ENCODE measurements at places on chromosomes 5 and 9.

DNA sequence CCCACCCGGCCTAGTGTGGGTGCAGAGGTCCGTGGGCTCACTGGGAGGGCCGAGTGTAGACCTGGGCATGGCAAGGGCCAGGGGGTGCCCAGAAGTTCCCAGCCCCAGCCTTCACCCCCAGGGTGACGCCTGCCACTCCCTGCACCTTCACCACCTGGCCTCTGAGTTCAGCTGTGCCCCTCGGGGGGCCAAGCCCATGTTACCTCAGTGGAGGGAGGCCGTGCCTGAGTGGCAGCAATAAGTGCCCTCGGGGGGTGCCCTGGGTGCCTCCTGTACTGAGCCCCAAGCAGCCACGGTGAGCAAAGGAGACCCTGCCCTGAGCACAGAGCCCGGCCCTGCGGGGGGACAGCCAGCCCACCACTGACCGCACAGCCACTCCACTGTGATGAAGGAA lies 10.3 kb upstream of the FCN2 start:
- no peak overlapping the region for H3K27ac ChIP-seq
- DNase-seq, result no peak
- no peak overlapping the region for H3K4me3 ChIP-seq
- no peaks in the 10 kb centered on the region for H3K27me3 ChIP-seq
- H3K36me3 ChIP-seq, result no peaks in the 10 kb centered on the region

DNA sequence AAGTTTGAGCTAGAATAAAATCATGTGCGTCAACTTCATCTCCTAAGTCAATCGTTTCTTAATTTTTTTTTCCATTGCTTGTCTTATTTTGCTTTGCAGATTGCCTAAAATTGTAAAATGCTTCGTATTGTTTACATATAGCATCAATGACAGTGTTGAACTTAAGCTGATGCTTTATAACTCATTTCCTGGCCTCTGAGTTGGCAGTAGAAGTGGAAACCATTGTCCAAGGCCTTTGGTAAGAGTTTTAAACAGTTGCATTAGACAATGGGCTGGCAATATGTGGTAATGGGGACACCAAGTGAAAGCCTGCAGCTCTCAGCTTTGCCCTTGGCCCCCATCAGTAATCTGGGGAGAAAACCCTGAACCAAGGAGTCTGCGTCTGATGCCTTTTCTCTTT lies 154.8 kb upstream of the GAS1 start:
- H3K27me3 ChIP-seq, result no peaks in the 10 kb centered on the region
- H3K27ac ChIP-seq, result no peak overlapping the region
- DNase-seq, result no peak
- no peaks in the 10 kb centered on the region for H3K36me3 ChIP-seq
- H3K4me3 ChIP-seq, result no peak overlapping the region
- H3K4me1 ChIP-seq, result no peaks in the 10 kb centered on the region

GRCh38 chr5:21173036-21173435 lies 1185.0 kb upstream of the CDH18 start:
- no peaks in the 10 kb centered on the region for H3K36me3 ChIP-seq
- no peak for DNase-seq
- no peak overlapping the region for H3K4me3 ChIP-seq
- H3K4me1 ChIP-seq, result no peaks in the 10 kb centered on the region
- H3K27ac ChIP-seq, result no peak overlapping the region

DNA sequence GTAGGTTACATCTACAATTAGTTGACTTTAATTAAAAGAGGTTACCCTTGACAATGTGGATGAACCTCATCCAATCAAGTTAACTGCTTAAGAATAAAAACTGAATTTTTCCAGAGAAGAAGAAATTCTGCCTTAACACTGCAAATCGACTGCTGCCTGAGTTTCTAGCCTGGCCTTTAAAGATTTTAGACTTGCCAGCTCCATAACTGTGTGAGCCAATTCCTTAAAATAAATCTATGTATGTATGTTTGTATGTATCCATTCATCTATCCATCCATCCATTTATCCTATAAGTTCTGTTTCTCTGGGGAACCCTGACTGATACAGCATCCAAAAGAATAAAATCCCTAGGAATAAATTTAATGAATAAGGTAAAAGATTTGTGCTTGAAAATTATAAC lies 136.1 kb downstream of the TMEM38B start:
- DNase-seq, result no peak
- no peak overlapping the region for H3K27ac ChIP-seq
- H3K36me3 ChIP-seq, result no peaks in the 10 kb centered on the region
- H3K27me3 ChIP-seq, result no peaks in the 10 kb centered on the region
- no peaks in the 10 kb centered on the region for H3K4me1 ChIP-seq

DNA sequence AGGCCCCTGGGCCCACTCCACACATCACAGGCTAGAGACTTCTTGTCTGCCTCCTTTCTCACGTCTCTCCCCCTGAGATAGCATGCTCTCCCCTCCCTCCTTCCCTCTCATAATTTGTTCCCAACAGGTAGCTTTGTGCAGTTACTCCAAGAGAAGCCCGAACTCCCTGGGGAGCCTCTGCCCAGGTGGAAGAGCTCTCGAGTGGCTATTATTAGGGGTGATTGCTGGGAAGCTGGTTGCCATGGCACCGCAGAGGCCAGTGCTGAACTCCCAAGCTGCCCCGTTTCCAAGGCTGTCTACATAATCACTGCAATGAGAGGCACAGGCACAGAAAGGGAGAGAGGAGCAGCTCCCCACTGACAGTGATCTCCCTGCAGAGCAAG lies 104.7 kb upstream of the GPR151 start:
- H3K36me3 ChIP-seq, result no peaks in the 10 kb centered on the region
- DNase-seq, result peak; percentile 12
- peaks cover 14% of the 10 kb centered on the region for H3K4me1 ChIP-seq
- no peaks in the 10 kb centered on the region for H3K27me3 ChIP-seq
- peak overlapping the region; percentile 24 for H3K27ac ChIP-seq

DNA sequence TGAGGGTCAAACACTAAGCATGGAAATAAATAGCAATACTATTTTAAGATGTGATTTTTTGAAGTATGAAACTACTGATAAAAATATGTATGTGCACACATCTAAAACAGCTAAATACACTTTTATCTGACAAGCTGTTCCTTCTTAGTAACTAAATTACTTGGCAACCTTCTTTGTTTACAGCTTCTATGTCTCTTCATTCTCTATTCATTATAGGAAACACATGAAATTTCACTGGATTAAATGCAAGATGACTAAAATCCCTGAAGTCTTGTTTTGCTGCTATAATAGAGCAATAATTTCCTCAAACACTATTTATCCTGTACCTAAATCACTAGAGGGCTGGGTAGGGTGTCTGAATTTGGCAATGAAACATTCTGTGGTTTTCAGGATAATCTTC lies 11.7 kb downstream of the RICTOR start:
- H3K4me1 ChIP-seq, result no peaks in the 10 kb centered on the region
- peaks cover 15% of the 10 kb centered on the region for H3K36me3 ChIP-seq
- no peak overlapping the region for H3K4me3 ChIP-seq
- DNase-seq, result no peak

- no peaks in the 10 kb centered on the region for H3K4me1 ChIP-seq
- H3K36me3 ChIP-seq, result no peaks in the 10 kb centered on the region
- H3K4me3 ChIP-seq, result no peak overlapping the region
- H3K27ac ChIP-seq, result no peak overlapping the region
- DNase-seq, result no peak
- H3K27me3 ChIP-seq, result no peaks in the 10 kb centered on the region
These were observed 351.5 kb upstream of the TLE4 start for GRCh38 chr9:79220251-79220650.

DNA sequence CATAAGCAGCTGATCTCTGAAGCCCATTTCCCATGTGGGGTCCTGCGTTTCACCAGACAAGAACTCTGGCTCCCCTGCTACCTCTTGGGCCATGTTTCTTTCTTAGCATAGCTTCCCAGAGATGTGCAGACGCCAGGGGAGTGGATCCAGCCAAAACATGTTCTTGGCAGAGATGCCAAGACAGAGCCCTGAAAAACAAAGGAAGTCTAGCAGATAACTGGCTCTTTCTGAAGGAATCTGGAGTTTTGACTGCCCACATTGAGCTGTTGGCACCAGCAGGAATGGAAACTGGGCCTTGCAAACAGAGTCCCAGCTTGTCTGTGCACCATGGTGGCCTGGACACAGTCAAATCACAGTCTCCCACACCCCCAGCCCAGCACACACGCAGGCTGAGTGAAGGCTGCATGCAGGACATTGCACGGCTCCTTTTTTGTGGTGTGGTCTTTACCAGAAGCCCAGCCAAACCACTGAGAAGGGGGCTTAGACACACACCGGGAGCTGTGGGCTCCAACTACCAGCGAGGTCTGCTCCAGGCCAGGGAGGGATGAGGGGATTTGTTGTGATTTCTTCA lies 114.7 kb downstream of the SNX18 start:
- no peak for DNase-seq
- H3K27me3 ChIP-seq, result no peaks in the 10 kb centered on the region
- peak overlapping the region; percentile 43 for H3K4me3 ChIP-seq
- no peaks in the 10 kb centered on the region for H3K4me1 ChIP-seq
- H3K36me3 ChIP-seq, result no peaks in the 10 kb centered on the region
- no peak overlapping the region for H3K27ac ChIP-seq

- H3K27ac ChIP-seq, result no peak overlapping the region
- H3K36me3 ChIP-seq, result no peaks in the 10 kb centered on the region
- H3K27me3 ChIP-seq, result no peaks in the 10 kb centered on the region
- no peak for DNase-seq
- no peak overlapping the region for H3K4me3 ChIP-seq
These were observed 18.7 kb upstream of the CARNMT1 start for GRCh38 chr9:75046725-75047345.

GRCh38 chr5:55063220-55063863 lies 39.1 kb upstream of the GZMA start:
- H3K27me3 ChIP-seq, result no peaks in the 10 kb centered on the region
- no peaks in the 10 kb centered on the region for H3K36me3 ChIP-seq
- H3K4me1 ChIP-seq, result no peaks in the 10 kb centered on the region
- DNase-seq, result no peak

GRCh38 chr9:98450496-98450895 lies 195.0 kb upstream of the TBC1D2 start:
- no peaks in the 10 kb centered on the region for H3K36me3 ChIP-seq
- no peaks in the 10 kb centered on the region for H3K4me1 ChIP-seq
- H3K4me3 ChIP-seq, result no peak overlapping the region
- no peak for DNase-seq
- peaks cover 2% of the 10 kb centered on the region for H3K27me3 ChIP-seq
- H3K27ac ChIP-seq, result no peak overlapping the region

Data from neuronal stem cell (in vitro differentiated cells).